Mucosa of gallbladder (tissue), 1 donor: ENCODE measurements at places on chromosomes 5 and 9. TPM values are rescaled to one million over a fixed set of nuclear protein-coding genes. Genes with fewer than 3 reads are reported as not detected.

SLC6A3 gene
- total RNA-seq: 0.23 TPM

NEUROG1 gene
- total RNA-seq: not detected

ZDHHC12 gene
- total RNA-seq: 66.2 TPM

PCDHB9 gene
- 2.1 TPM for total RNA-seq

CATSPER3 gene
- 1.0 TPM for total RNA-seq

ZBTB26 gene
- total RNA-seq: 8.4 TPM

DNA sequence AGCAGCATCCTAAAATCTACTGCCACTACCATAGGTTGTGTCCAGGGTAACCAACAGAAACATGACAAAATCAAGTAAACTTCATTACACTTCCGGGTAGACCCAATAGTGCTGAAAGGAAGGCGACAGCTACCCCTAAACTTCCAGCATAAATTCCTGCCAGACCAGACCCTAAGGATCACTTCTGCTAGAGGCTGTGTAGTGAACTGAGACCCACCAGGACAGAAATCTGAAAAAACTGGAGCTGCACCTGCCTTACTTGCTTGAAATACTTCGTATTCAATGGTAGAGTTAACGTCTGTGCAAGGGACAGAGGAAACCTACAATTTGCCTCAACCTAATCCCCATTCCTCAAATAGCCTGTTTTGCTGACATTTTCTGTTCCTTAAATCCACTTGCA is 1.0 kb upstream of the SECISBP2 start:
- DNase-seq: no peak

GRCh38 chr5:68396722-68397121 is 181.2 kb downstream of the PIK3R1 start:
- peak; percentile 90 for DNase-seq

- no peak for DNase-seq
Observed at GRCh38 chr5:136053336-136054141, 24.8 kb downstream of the TGFBI start.

DNA sequence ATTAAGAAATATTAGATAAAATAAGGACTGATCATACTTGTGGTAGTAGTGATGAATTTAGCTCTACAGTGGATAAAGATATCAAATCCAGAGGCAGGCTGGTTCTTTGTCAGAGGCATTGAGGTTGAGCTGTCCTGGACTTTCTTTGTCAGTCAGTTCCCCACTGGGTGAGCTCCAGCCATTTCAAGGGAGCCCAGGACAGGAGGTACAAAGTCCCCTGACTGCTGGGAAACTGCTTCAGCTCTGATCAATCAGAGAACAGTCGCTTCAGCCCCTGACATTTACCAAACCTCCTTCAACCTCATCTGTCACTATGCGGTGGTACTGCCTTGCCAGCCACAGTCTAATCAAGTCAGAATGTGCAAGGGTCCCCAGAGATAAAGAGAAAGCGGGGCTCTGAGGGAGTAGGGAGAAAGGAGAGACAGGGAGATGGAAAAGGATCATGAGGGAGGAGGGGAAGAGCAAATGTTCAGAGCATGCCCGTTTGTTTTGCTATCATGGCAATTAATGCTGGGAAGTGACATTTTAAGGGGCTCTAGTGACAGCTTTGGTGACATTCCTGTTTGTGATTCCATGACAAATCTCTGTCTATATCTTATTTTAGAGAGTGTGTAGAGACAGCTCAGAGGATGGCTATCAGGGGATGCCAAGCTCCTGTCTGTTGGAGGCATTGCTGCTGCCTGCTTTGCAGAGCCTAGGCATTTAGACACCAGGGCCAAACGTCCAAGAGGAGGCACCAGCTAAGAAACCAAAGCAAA is 223.2 kb downstream of the ASTN2 start:
- DNase-seq: no peak

DNA sequence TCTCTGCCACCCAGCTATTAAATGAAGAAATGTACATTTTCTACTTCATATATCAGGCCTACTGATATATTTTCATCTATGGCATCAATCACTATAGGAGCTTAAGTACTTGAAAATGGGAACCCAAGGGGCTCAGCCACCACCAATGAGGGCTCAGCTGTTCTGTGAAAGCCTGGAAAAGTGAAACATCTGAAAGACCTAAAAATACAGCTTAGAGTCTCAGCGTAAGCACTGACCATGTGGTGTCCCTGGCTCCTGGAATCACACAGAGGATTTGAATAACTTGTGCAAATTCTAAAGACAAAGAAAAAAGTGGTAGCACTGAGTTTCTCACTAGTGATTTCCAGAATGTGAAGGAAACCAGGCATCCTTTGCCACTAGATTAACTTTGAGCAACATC is 64.5 kb downstream of the PTPRD start:
- no peak for DNase-seq

DNA sequence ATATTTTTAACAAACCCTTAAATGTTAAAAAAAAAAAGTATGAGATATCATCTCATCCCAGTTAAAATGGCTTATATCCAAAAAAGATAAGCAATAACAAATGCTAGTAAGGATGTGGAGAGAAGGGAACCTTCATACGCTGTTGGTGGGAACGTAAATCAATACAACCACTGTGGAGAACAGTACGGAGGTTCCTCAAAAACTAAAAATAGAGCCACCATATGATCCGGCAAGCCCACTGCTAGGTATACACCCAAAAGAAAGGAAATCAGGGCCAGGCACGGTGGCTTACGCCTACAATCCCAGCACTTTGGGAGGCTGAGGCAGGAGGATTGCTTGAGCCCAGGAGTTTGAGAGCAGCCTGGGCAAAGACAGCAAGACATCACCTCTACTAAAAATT is 3.0 kb downstream of the MTMR12 start:
- DNase-seq: no peak

GRCh38 chr9:128285033-128285784 is 9.1 kb downstream of the SWI5 start:
- DNase-seq: no peak

DNA sequence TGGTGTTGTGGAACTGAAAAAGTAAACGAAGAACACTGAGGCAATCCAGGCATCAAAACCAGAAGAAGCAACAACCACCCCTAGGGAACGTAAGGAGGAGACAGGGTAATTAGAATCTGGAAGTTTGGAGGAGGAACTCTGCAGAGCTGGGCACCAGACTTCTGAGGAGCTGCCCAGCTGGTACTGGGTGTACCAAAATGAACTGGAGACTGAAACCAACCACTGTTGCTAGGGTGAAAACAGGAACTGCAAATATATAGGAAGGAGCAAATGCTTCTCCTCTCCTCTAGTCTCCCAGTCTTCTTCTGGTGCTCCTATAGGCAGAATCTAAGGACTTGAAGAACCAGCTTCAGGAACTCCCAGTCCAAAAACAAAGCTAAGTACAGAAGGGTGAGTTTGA is 189.8 kb downstream of the ELAVL2 start:
- no peak for DNase-seq

DNA sequence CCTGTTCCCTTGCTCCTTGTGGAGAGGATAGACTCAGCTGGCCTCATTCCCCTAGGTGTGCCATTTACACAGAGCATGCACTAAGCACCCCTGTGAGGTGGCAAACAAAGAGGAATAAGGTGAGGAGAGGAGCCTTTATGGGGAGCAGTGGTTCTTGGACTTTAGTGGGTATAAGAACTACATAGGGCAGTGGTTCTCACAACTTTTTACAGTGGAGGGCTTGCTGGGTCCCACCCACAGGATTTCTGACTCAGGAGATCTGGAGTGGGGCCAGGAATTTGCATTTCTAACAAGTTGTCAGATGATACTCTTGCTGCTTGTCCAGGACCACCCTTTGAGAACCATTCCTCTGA is 42.0 kb downstream of the CSF1R start:
- DNase-seq: no peak

DNA sequence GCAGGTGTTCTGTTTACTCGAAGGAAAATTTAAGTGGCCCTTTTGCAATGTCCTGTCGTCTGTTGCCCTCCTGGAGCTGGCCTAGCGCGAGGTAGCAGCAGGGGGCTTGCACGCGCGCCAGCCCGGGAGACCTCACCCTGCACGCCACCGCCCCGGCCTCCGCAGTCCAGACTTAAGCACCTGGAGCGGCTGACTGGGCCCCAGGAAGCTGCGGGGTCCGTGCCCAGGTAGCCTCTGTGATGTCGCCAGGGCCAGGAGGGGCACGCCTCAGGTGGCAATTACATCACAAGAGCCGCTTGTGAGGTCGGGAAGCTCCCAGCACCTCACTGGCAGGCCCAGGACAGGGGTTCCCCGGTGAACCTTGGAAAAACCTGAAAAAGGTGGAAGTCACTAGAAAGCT is at the start of gene SAXO1:
TSS of gene SAXO1 (minus strand) at position 195 of the 400 bp plus-strand sequence. CDS start 301 bp downstream, outside the sequence.
- DNase-seq: no peak

DNA sequence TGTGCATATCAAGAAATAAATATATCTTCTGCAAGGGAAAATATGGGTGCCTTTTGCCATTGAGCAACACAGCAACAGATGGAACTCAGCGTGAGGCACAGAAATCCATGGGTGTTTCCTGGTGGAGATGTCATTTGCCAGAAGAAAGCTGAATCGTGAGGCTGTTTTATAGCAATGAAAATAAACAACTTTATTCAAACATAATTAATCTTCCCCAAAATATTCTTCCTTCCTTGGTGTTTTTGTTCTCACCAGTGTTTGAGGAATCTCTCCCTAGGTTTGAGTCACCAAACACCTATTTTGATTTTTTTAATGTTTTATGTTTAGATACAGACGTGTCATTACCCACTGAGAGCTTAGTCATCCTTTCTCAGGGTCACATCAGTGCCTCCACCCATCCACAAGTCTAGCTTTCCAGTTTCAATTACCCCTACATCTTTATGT is 65.8 kb upstream of the PAPPA start:
- DNase-seq: no peak

DNA sequence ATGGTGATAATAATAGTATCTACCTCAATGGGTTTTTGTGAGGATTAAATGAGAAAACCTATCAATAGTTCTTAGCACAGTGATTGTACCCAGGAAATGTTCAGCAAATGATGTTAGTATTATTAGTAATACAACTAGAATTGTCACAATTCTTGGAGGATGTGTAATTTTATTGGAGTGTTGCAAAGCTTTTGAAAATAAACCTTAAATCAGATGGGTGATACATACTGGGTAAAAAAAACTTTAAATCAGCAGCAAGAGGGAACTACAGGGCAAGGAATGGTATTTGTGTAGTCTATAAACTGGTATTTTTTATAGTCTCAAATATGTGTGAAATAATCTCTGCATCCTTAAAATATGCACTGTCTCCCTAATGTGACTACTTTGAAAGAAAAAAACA is 371.6 kb downstream of the PIK3R1 start:
- DNase-seq: no peak

GRCh38 chr9:81445331-81445921 is 243.9 kb downstream of the TLE1 start:
- no peak for DNase-seq

DNA sequence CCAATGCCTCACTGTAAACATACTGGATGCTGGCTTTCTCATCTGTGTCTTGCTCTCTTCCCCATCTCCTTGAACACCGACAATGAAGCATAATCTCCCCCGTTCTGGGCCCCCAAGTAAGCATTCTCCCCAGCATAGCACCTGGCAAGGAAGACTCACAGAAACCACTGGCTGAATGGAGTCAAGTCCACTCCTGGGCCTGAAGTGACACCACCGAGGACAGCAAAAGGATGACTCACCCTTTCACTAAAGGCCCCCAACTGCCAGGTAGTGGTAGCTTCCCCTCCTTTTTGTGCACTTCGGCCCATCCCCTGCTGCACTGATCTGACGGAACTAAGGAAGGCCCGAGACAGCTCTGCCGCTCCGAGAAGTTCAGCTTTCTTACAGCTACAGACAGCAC is 9.4 kb downstream of the VDAC1 start:
- no peak for DNase-seq

DNA sequence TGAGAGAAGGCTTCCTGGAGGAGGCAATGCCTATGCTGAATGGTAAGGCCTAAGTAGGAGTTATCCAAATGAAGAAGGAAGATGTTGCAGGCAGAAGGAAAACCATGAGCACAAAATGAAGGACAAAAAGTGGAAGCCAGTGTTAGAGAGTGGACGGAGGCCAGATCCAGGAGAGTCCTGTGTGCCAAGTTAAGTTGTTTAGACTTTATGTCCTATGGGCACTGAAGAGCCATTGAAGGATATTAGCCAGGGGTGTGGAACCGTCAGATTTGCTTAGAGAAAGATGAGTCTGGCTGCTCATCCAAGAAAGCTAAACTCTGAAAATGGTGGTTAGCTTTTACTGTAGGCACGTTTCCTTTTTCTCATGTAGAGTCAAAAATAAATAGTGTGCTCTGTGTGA is 254.7 kb downstream of the ADAMTSL1 start:
- DNase-seq: no peak

- DNase-seq: no peak
Observed at GRCh38 chr9:93965830-93966577, 10.8 kb upstream of the BARX1 start.

- DNase-seq: no peak
Observed at GRCh38 chr9:104836235-104836634, 72.3 kb downstream of the NIPSNAP3B start.

- DNase-seq: no peak
Observed at GRCh38 chr5:76406673-76407072, 3.6 kb downstream of the IQGAP2 start.

- no peak for DNase-seq
Observed at GRCh38 chr5:130324953-130325671, 420.8 kb downstream of the CHSY3 start.

- no peak for DNase-seq
Observed at GRCh38 chr9:133607381-133607780, 1.8 kb downstream of the FAM163B start.

GRCh38 chr9:114746591-114747346 is 59.1 kb downstream of the TNFSF15 start:
- DNase-seq: no peak

GRCh38 chr9:37300620-37301019 is 121.9 kb upstream of the GRHPR start:
- DNase-seq: no peak

DNA sequence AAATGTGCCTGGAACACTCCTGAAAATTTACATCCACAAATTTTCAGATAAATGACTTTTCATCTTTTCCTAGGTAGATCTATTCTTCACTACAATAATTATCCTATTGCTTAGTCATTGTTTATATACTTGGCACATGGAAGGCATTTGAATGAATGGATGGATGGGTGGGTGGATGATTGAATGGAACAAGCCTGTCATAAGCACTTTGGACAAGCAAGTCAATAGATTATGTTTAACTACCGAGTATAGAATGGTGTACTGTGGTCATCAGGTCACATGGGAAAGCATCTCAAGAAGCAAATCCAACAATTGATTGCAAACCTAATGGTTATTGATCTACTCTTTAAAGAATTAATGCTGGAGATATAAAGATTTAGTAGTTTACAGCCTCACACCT is 114.4 kb upstream of the DMRTA1 start:
- DNase-seq: no peak

DNA sequence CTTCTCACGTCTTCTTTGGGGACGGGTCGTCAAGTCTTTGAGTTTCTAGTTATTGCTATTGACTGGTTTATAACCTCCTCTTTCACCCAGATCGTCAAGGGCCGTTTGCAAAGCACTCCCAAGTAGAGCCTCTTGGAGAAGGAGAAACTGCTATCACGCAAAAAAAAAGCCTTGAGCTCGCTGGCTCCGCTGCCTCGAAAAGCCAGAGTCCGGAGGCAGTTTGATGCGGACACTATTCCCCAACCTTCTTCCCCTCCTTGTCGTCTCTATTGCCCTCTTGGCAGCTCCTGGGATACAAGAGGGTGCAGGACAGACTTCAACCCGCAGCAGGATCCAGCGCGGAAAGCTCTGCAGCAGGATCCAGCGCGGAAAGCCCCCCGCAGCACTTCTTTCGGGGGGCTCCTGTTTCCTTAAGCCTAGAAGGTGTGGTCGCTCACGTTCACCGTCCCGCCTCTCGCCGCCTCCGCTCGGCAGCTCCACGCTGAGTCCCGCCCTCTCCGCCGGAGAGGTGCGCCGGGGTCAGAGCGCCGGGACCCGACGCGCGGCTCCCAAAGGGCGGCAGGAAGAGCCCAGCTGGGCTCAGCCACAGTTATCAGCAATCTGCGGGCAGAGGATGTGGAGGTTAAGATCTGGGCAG is at the start of gene PCDHAC1:
TSS of gene PCDHAC1 (plus strand) at position 494 of the 637 bp plus-strand sequence. CDS start 594 bp downstream, outside the sequence.
- peak; percentile 20 for DNase-seq
